ENCODE measurements at places on chromosomes 4 and X. TPM values are rescaled to one million over a fixed set of nuclear protein-coding genes. Genes with fewer than 3 reads are reported as not detected.

GRCh38 chr4:76856243-76857073, 41.5 kb downstream of the SOWAHB start:
- DNase-seq = peak; percentile 95

Gene TIMM8A
- polyA plus RNA-seq = 8.7 TPM

- no peak for DNase-seq
These were observed 641.1 kb downstream of the MID1IP1 start for GRCh38 chrX:39442332-39442731.

Gene KCTD8
- polyA plus RNA-seq = not detected
